ENCODE measurements at places on chromosomes 13 and 19.

GRCh38 chr19:18202397-18202777 is 1.5 kb downstream of the RAB3A start:
- no peak for DNase-seq

- peak; percentile 23 for DNase-seq
Measured at GRCh38 chr19:48991873-48992580, 1.1 kb downstream of the GYS1 start.

- no peak for DNase-seq
Measured at GRCh38 chr13:28380319-28380718, 114.6 kb downstream of the FLT1 start.

GRCh38 chr19:31530781-31531180 is 181.5 kb upstream of the TSHZ3 start:
- DNase-seq: no peak

GRCh38 chr13:30874561-30874960 is 31.5 kb upstream of the MEDAG start:
- DNase-seq: no peak

Data from CD4-positive, alpha-beta T cell treated with Interferon gamma for 1 hour (primary cell).